ENCODE measurements at places on chromosomes 1 and 21.

- no peak for DNase-seq
Observed at GRCh38 chr21:33936301-33937038, 20.9 kb upstream of the ATP5PO start.

GRCh38 chr1:116351914-116352313, 21.1 kb upstream of the ATP1A1 start:
- no peak for DNase-seq

DNA sequence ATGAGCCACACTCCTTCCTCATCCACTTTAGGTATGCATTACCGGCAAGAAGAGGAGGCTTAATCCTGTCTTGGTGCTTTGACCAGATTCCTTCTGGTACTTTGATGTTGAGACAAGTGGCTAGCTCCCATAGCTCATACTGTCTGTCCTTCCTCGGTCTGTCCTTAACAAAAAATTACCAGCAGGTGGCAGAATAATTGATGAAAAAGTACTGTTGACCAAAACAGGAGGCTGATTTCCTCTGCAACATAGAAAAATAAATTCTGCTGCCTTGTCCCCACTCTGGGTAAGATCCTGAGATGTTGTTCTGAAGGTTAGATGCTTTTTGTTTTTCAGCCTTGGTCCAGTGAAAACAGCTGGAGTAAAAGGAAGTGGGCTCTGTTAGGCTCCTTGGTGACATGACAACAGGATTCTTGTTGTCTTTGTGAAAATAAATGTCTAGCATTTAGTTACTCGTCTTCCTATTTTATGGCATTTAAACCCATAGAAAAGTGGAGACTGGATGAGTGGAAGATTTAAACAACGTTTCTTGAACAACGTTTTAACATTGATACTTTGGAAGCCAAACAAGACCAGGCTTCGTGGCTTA, 11.2 kb upstream of the HJV start:
- no peak for DNase-seq

- no peak for DNase-seq
Observed at GRCh38 chr1:7613106-7613850, 157.8 kb upstream of the VAMP3 start.

DNA sequence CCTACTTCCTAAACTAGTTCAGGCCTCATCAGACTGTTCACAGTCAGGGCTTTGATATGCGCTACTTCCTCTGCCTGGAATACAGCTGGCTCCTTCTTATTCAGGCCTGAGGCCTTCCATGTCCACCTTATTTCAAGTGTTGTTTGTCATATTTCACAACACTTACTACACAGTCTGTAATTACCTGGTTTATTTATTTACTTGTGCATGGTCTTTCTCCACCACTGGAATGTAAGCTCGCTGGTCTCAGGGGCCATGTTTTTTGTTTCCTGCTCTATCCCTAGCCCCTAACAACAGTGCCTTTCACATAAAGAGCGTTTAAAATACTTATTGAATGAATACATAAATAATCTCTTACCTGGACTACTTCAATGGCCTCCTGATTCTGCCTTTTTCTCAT, 4.6 kb upstream of the SRSF4 start:
- DNase-seq, result no peak

- no peak for DNase-seq
Observed at GRCh38 chr1:231721436-231721835, 94.8 kb downstream of the DISC1 start.

DNA sequence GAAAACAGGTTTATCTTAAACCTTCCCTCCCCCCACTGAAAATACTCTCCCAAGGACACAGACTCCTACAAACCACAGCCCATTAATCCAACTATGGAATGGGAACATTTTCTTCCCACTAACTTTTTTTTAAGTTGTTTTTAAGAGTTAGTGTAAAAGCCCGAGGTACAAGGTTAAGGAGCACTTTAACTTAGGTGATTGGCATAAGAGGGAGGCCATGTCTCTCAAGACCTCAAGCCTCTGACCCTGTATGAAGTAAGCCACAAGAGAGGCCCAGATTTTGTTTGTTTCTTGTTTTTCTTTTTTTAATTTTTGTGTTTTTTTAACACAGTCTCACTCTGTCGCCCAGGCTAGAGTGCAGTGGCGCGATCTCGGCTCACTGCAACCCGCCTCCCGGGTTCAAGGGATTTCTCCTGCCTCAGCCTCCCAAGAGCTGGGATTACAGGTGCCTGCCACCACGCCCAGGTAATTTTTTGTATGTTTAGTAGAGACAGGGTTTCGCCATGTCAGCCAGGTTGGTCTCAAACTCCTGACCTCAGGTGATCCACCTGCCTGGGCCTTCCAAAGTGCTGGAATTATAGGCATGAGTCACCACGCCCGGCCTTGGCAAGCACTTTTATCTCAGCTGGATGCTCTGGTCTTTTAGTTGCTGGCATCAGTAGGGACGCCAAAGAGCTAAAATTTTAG, 14.4 kb downstream of the ARMH1 start:
- DNase-seq, result no peak

GRCh38 chr1:178055093-178055492, 38.8 kb upstream of the RASAL2 start:
- no peak for DNase-seq

DNA sequence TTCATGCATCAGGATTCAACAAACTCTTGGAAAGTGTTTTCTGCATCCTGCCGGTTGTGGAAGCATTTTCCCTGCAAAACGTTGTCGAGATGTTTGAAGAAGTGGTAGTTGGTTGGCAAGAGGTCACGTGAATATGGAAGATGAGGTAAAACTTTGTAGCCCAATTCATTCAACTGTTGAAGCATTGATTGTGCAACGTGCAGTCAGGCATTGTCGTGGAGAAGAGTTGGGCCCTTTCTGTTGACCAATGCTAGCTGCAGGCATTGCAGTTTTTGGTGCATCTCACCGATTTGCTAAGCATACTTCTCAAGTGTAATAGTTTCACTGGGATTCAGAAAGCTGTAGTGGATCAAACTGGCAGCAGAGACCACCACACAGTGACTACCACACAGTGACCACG, 57.0 kb upstream of the PRDM2 start:
- no peak for DNase-seq

GRCh38 chr1:214856843-214857242, 225.7 kb upstream of the KCNK2 start:
- no peak for DNase-seq

GRCh38 chr1:172510479-172510878, 22.5 kb upstream of the SUCO start:
- no peak for DNase-seq

DNA sequence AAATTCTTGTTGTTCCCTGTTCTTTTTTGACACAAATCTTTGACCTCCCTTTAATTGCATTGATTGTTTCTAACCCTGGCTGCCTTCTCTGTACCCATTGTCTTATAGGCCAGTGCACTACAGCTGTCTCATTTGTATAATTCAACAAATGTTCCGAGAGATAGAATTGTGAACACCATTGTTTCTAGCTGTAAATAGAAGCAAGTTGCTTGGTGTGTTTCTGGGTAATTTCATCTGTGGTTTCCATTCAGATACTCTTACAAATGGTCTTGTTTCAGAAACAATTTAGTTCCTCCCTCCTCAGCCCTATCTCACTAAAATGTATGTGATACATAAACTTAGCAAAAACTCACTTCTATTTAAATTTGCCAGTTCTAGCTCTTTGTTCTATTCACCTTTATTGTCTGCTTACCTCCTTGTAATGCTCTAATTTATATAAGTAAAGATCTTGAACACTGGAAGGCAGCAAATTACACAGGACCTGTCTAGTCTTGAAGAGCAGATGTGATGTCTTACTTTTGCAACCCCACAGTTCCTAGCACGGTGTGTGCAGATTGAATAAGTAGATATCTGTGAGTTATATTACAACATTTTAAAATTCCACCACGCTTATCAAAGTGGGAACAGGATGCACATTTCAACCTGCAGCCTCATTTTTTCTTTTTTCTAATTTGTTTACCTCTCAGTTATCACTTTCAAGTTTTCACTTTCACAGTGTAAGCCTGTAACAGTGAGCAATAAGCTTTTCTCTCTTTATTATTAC, 515.6 kb upstream of the ZP4 start:
- DNase-seq, result no peak

GRCh38 chr1:63937461-63938022, 163.7 kb downstream of the ROR1 start:
- DNase-seq, result no peak

DNA sequence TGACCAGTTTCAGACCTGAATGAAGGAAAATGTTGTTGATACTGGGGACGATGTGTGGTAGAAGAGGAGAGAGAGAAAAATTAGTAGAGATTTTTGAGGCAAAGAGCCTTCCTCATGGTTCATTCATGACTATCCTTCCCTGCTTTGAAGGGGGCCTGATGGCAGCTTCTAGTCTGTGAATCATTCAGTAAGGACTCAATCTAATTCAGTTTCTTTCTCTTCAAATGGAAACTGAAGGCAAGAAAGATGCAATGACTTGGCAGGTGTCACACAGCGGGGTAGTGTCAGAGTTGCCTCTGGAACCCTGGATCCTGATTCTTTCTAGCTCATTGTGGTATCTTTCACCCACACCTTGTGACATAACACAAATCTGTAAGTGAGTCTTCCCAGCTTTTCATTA, 14.9 kb upstream of the CD5L start:
- DNase-seq, result no peak

GRCh38 chr1:3187415-3188149, 118.6 kb downstream of the PRDM16 start:
- DNase-seq, result no peak

DNA sequence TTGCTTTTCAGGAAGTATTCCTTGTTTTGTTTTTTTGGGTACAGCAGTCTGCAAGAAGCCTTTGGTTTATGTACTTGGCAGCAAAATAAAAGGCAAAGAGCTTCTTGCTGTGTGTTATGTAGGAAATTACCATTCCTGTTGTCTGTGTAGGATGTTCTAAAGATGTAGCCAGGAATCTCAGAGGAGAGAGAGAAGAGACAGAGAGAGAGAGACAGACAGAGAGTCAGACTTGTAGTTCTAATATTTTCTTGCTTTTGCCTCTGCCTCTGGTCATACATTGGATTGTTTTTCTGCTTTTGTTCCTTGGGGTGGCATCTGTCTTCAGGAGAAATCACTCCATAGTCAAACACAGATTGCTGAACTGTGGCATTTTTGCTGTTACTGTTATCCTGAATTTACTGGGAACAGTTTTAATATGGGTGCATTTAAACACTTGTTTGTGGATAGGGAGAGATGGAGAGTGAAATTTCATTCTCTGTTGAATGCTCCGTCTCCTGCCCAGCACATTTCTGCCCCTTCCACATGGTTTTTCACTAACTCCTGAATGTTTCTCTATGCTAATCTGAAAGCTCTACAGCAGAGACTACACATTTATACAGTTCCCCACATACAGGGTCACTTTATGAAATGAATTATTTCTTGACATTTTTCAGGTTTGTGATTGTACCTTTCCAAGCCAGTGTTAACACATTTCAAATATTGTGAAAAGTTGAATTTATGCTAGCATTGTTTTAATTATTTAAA, 49.8 kb downstream of the POU2F1 start:
- no peak for DNase-seq

- DNase-seq, result no peak
Observed at GRCh38 chr1:193476748-193477147, 290.3 kb upstream of the B3GALT2 start.

DNA sequence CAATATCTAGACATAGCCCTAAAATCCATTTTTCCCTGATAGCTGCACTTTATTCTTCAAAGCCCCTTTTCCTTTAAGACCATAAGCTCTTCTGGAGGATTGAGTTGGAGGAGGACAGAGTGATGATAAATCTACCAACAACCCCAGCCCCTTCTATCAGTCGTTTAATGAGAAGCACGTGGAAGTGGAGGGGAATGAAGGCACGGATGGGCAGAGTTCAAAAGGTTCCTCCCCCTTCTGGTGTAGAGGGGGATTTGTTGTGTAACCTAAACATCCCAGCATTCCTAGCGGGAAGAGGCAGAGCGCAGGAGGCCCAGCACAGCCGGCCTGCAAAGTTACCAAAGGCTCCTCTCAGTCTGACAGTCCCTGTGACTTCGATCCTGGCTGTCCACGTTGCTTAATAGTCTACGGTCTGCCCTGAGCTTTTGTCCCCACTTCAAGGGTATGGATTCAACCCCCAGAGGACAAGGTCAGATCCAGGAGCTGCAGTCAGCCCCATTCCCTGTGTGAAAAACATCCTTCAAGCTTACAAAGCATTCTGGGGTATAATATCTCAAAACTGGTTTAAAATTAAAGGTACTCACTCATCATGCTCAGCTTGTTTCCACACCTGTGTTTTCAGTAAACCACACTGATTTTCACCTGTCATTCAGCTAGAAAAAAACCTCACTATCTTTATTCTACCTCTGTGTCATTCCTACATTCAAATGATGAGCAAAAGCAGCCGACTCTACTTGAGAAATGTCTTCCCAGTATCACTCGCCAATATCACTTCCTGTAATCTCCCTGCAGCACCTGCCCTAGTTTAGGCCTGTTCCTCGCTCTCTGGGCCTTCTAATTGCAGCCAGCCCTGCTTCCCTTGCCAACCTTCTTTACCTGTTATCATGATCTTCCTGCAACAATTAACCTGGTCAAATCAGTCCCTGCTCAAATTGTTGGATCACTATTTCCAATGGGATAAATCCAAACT, 117.9 kb downstream of the PLPP3 start:
- DNase-seq, result no peak

DNA sequence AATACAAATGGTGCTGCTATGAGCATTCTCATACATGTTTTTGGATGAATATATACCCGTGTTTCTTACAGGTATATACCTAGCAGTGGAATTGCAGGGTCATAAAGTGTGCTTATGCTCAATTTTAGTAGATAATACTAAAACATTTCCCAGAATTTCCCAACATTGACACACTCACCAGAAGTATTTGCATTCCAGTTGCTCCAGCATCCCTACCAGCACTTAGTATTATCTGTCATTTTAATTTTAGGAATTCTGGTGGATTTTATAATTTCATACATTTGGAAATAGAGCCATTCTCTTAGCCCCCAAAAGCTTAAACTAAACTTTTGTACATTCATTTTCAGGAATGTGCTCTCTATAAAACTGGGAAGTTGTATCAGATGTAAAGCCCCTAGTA, 67.4 kb upstream of the ZNF326 start:
- DNase-seq, result no peak

- no peak for DNase-seq
Observed at GRCh38 chr1:244702620-244703019, 49.7 kb downstream of the DESI2 start.

GRCh38 chr1:80211691-80212380, 1205.3 kb upstream of the ADGRL4 start:
- DNase-seq, result no peak

- DNase-seq, result no peak
Observed at GRCh38 chr1:53121319-53122172, 20.9 kb downstream of the SLC1A7 start.

DNA sequence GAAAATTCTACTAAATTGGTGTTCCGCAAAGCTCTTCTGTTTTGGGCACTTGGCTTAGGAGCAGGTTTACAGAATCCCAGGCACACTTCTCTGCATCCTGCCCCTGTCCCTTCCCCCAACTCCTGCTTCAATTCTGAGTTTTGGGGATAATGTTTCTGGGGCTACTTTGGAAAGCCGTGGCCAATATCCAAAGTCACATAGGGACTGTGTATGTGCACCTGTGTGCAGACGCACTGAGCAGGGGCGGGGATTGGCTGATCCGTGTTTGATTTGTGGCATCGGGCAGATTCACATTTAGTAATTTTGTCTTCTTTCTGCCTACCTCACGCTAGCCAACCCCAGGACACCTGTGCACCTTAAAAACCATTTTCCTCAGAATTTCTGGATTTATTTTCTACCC, 491.9 kb downstream of the SIPA1L2 start:
- DNase-seq, result no peak

GRCh38 chr1:16017461-16018303, at the start of gene HSPB7:
TSS of gene HSPB7 (minus strand) at chr1:16018043. CDS start at chr1:16017963, 80 bp downstream.
- DNase-seq, result peak; percentile 42

Data from AG04449 (cell line).